CD4-positive, alpha-beta T cell treated with Interferon alpha-2 for 1 hour (primary cell): ENCODE measurements at places on chromosomes 4 and X.

- peak; percentile 16 for DNase-seq
Observed at GRCh38 chr4:82388405-82388804, 14.6 kb upstream of the HNRNPD start.

- no peak for DNase-seq
Observed at GRCh38 chr4:27946799-27947198, 1086.2 kb downstream of the STIM2 start.

DNA sequence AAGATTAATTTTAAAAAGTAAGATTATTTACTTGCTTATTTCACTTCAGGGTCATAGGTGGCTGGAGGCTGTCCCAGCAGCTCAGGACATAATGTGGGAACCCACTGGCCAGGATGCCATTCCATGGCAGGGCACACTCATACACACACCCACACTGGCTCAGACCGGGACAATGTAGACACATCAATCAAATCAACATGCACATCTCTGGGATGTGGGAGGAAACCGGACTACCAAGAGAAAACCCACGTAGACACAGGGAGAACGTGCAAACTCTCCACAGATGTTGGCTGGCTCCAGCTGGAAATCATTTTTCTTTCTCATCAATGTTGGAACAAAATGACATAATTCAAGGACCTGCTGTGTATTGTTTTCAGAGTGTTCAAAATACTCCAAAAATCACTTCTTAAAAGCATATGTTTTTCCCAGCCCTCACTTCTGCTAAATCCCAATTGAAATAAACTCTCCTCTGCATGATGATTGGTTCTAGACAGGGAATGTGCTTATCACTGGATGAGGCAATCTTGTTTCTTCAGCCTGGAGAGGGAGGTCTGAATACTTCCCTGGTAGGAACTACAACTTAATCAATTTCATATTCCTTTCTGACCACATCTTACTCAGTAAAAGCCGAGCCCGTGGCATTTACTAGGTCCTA, 18.6 kb upstream of the CPE start:
- DNase-seq, result no peak

- no peak for DNase-seq
Observed at GRCh38 chr4:53559021-53559620, 32.2 kb downstream of the LNX1 start.

GRCh38 chrX:100194082-100194775, 215.8 kb downstream of the PCDH19 start:
- DNase-seq, result no peak

- DNase-seq, result no peak
Observed at GRCh38 chr4:99979872-99980271, 29.8 kb upstream of the H2AZ1 start.
